ENCODE measurements at places on chromosomes 13 and 19.

DNA sequence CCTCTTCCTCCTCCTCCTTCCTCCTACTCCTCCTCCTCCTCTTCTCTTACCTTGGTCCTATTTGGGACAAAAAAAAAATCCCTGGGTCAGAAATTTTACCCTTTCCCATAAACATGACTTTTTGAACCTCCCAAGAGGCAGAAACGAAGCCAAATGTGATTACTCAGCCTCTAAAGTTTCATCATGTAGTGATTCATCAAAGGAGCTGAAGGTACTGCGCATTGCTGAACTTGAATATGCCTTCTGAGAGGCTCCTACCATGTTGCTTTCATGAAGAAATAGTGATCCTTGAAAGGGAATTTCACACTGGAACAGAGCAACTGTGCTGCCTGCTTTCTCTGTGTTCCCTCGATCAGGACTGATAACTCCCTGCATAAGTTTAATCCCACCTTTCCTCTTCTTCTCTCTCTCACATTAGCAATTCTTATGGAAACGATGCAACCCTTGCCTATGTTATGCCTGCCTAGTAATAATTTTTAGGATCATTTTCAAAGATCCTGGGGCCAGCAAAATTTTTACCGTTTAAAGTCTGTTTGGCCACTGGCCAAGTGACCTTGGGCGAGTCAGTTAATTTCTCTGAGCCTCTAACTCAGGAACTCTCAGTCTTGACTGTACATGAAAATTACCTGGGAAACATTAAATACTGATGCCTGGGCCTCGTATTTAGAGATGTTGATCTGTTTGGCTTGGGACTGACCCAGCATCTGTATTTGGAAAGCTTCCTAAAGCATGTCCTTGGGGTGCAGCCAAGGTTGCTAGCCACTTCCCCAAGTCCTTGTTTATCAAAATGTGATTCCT lies 149.5 kb downstream of the DCT start:
- DNase-seq: no peak

DNA sequence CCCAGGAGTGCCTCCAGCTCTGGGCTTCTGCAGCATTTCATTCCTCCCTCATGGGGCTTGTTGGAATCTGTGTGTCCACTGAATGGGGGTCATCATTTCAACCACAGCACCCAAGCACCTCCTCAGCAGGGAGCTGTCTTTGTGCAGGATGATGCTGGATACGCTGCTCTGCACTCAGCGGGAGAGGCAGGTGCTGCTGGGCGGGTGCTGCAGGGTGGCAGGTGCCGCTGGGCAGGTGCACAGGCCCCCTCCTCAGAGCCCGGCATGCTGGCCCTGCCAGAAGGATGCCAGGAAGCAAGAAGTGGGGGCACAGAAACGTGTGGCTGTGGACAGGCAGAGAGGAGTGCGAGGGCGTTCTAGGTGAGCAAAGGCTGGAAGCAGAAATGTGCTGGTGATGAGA lies 121.8 kb upstream of the VSTM2B start:
- no peak for DNase-seq

GRCh38 chr13:35964011-35964862 lies 166.9 kb downstream of the DCLK1 start:
- no peak for DNase-seq

DNA sequence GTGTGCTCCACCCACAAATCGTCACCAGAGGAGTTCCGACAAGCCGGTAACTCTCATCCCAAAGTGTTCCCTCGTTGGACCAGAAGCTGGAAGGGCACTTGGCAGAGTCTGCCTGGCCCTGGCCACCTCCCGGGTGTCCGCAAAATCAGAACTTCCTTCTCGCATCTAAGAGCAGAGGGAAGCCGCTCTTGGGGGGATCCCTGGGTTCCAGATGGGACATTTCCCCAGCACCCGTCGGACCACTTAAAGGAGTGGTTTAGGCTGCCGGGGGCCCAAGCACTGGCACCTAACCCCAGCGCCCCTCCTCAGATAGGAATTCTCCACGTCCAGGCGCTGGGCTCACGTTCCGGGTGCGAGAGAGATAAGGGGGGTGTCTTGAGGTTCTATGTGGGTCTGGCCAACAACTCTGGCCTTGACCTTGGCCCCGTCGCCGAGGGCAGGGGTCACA lies 857 bp upstream of the MAP2K7 start:
- no peak for DNase-seq

- no peak for DNase-seq
Measured at GRCh38 chr13:111969551-111970135, 97.3 kb upstream of the SOX1 start.

All from mucosa of descending colon (tissue), 3 donors.